ENCODE measurements at places on chromosomes 2 and 18.

GRCh38 chr2:5937321-5937720, 245.1 kb downstream of the SOX11 start:
- no peak for DNase-seq

- DNase-seq: no peak
Observed at GRCh38 chr18:77105028-77105427, 27.6 kb downstream of the MBP start.

GRCh38 chr2:203451011-203451410, 84.1 kb downstream of the RAPH1 start:
- DNase-seq: no peak

DNA sequence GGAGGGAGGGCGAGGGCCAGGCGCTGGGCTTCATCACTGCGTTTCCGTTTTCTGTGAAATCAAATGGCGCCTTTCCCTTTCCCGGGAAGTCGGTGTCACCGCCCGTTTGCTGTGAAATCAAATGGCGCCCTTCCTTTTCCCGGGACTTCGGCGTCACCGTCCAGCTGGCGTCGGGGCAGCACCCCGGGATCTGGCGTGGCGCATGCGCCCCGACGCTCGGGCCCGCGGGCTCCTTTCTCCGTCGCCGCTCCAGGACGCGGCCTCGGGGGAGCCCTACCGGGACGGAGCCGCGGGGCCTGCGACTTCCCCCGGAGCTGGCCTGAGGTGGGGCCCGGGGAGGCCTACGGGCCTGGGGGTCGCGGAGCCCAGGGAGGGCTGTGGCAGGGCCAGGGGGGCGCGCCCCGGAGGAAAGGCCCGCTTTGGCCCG, at the start of gene FAM228A:
TSS of gene FAM228A (plus strand) at position 203 of the 427 bp plus-strand sequence. CDS start 428 bp downstream, outside the sequence.
- DNase-seq: no peak

- no peak for DNase-seq
Observed at GRCh38 chr2:33903215-33903614, 304.1 kb upstream of the FAM98A start.

DNA sequence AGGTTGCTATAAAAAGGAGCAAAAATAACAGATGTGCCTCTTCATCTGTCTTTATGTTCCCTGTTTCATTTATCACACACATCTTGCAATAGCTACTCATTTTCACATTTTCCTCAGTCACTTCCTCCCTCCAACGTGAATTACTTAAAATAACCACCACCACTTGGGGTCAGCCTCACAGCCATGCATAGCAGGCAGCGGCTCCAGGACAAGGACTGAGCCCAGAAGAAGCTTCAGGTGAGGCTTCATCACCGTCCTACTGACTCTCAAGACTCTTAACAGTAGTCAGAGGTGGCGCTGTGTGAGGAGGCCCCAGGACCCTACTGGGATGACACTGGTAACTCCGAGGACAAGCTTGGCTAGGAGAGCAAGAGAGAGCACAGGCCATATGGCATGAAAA, 15.5 kb upstream of the ST8SIA5 start:
- DNase-seq: no peak

GRCh38 chr2:152462779-152463178, 127.8 kb downstream of the FMNL2 start:
- DNase-seq: no peak

DNA sequence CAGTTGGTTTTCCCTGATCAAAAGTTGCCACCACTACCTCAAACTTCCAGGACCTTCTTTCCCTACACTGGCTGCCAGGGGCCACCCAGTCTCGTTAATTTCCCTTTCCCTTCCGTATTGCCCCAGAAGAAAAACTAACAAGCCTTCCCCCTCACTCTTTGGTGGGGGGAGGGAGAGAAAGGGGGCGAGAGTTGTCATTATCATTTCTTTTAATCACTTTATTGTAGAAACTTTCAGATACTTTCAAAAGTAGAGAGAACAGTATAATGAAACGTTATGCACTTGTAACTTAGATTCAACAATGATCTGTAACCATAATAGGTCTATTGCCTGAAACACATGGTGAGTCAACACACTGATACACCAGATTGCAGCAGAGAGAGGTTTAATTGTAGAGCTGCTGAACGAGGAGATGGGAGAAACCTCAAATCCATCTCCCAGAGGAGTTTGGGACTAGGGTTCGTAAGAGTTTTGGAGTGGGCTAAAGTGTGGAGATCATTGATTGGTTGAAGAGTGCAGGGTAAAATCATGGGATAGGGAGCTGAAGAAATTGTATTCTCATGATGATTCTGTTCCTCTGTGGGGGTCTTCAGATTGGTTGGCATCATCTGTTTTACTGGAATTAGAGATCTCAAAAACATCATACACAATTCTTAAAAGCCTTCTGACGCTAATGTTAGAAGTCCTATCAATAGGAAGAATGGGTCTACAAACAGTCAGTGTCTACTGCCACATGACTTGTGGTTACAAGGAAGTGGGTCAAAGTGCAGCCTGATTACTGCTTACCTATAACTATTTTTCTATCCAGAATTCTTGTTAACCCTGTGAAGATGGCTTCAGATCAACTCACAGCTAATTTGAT, 2.6 kb upstream of the RNF149 start:
- DNase-seq: no peak

All from activated CD8-positive, alpha-beta memory T cell treated with anti-CD3 and anti-CD28 coated beads for 1 hour (primary cell).